Esophagus muscularis mucosa (tissue), 4 donors: ENCODE measurements at places on chromosomes 2 and 18.

GRCh38 chr2:46318579-46319460 is 21.6 kb downstream of the EPAS1 start:
- DNase-seq = no peak

DNA sequence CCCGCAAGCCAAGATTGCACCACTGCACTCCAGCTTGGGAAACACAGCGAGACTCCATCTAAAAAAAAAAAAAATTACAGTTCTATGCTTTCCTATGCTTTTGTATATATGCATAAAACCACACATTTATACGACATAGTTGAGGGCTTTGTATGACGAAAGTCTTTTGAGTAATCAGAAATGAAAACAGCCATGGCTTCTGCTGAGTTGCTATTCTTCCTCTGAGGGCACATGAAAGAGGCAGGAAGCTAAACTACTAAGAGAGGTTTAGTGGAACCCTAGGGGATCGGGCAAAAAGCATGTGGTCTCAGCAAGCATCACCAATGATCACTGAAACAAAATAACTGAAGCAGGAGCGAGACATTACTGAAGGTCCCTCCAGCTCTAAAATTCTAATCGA is 99.6 kb downstream of the ZAP70 start:
- DNase-seq = no peak

GRCh38 chr18:69844656-69845055 is 103.0 kb downstream of the CD226 start:
- no peak for DNase-seq

DNA sequence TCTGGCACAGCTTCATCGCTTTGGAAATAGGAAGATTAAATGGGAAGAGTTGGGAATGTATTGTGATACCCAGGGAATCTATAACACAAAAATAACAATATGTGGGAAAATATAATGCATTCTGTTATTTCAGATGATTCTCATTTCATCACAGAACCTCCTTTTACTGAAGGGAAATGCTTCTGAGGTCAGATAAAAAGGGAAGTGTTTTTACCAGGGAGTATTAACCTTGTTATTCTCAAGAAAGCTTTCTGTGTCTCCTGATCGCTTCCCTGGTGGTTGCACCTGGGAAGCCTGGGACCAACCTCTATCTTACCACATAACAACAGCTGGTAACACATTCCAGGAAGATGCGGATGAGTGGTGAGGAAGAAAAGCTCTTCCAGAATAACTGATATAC is 47.2 kb downstream of the SCG2 start:
- no peak for DNase-seq

DNA sequence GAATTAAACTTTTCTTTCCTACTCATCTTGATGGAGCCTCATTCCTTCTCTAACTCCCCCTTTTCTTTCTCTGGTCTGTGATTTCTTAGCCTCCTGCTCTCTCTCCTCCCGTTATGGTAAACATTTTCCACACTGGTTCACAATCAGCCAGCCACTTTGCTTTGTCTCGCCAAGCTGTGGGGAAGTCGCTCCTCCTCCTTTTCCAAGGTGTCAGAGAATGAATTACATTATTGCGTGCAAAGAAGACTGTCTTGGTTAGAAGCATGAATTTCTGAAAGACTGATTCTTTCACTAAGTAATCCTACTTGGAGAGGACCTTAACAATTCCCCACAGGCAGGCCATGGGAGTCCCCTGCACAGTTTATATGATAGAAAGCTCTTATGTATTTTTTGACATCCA is 46.1 kb downstream of the RASGRP3 start:
- peak; percentile 29 for DNase-seq

GRCh38 chr2:183214680-183215079 is 90.4 kb downstream of the NUP35 start:
- DNase-seq = no peak
